ENCODE measurements at places on chromosomes 7 and 10.

DNA sequence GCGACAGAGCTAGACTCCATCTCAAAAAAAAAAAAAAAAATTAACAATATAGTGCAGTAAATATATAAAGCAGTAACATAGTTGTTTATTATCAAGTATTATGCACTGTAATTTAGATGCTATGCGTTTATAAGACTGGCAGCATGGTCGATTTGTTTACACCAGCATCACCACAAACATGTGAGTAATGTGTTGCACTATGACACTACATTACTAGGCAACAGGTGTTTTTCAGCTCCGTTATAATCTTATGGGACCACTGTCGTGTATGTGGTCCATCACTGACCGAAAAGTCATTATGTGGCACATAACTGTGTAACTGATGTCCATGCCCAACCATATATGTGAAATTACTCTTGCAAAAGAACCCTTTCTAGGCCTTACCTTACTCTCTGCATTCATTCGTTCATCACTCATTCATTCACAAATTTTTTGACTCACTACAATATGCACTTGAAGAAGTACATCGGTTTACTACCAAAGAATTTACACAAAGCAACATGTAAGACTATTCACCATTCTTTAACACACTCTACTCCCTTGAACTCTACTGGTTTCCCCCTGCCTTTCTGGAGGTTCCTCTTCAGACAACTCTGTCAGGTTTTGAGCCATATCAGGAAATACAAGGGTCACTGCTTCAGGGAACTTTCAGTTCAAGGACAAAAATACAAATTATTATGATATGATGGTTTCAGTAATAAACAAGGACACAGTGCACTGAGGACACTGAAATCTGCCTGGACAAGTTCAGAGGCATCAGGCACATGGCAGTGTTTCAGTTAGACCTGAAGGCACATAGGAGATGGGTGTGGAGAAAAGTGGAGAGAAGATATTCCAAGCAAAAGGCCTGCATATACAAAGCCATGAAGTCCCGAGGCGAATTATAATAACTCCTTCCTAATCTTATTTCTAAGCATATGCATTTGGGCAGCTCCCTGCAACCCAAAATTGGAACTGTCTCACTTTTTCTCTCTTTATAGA is 17.4 kb downstream of the ITGB1 start:
- no peak for DNase-seq

DNA sequence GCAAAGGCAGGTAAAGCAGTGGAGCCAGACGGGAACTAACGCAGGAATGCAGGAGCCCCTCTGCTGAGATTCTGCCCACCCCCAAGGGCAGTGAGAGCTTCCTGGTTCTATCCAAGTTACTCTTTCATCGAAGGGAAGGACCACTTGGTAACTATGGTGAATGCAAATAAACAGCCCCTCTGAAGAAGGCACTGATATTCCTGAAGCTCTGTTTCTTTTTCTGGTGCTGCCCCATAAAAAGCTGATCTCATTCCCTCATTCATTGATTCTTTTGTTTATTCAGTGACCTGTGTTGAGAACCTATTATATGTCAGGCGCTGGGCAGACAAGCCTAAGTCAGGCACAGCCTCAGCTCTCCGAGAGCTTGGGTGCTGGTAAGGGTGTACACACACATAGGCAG is 217.3 kb downstream of the SNX10 start:
- DNase-seq, result no peak

- DNase-seq, result no peak
Measured at GRCh38 chr7:767580-767940, 40.5 kb upstream of the PRKAR1B start.

GRCh38 chr10:26112532-26112931 is 104.0 kb upstream of the GAD2 start:
- DNase-seq, result no peak

- no peak for DNase-seq
Measured at GRCh38 chr10:122170802-122171201, 100.3 kb upstream of the BTBD16 start.

DNA sequence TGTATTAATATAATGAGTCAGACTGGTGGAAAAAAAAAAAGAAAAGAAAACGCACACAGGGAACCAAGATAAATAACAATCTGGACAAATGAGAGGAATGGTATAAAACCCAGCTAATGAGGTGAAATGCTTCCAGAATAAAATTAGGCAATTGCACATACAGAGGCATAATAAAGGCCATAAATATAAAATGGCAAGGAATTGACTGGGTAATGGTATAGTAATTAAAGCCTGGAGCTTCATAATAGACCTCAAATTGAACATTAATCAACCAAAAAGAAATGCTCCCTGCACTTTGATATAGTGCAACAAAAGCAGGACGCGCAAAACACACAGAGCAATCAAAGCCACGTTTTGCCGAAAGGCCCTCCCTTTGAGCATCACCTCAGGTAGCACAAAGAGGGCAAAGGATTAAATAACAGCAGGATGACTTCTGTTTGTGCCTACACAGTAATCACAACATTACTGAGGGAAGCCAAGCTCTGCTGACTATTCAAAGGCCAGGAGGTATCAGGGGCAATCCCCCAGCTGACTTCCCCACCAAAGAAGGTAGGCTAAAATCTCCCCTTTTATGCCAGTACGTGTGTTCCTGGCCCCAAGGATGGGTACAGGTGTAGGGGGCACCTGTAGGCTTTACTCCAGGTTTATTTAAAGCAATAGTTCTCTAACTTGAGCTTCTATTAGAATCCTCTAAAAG is 343.7 kb downstream of the ELMO1 start:
- DNase-seq, result no peak

DNA sequence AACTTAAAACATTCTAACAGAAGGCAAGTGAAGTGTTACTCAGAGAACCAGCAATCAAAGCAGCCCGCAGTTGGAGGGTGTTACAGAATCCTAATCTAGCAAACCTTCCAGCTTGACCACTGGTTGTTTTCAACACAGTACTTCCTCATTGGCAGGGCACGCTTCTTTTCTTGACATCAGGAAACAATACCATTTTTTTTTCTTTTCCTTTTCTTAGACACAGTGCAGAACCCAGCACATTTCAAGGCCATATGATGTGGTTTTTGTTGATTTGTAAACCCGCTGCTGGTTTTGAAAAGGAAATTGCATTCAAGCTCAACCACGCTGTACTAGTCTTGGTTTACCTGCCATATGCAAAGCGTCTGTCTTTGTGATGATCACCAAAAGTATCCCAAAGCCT is 33.4 kb downstream of the RHOBTB1 start:
- DNase-seq, result no peak

DNA sequence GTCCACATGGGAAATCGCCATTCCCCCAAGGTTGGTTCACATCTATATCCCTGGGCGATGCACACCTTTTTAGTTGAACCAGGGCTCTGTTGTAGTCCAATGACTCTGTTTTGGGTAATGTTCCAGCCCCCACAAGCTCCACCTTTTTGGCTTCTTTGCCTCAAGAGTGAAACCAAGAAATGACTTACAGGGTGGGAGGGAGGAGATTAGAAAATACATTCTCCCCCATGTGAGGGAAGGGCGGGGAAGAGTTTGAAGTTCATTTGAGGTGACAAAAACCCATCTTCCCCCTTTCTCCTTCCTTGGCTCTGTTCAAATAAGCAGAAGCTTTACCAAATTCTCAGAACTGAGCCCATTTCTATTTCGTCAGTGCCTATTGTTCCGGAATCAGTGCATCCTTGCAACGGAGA is 82.8 kb downstream of the GATA3 start:
- no peak for DNase-seq

- no peak for DNase-seq
Measured at GRCh38 chr10:2436933-2437332, 630.4 kb upstream of the PFKP start.

- DNase-seq, result no peak
Measured at GRCh38 chr10:1525354-1526162, 211.8 kb downstream of the ADARB2 start.

DNA sequence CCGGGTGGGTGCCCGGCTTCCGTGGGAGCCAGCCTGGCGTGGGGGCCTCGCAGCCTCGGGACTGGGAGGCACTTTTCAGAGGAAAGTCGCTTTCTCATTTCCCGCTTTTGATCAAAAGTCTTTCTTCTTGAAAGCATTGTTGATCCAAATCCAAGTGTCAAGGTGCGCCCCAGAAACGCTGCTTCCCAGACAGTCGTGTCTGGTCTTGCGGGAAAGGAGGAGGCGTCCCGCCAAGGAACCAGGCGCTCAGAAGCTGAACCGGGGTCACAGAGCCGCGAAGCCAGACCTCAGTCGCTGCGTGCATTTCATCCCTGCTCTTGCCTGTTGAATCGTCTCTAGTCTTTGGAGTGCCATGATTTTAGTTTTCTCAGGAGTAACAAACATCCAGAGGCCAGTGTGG is 1.1 kb upstream of the BNIP3 start:
- DNase-seq, result no peak

DNA sequence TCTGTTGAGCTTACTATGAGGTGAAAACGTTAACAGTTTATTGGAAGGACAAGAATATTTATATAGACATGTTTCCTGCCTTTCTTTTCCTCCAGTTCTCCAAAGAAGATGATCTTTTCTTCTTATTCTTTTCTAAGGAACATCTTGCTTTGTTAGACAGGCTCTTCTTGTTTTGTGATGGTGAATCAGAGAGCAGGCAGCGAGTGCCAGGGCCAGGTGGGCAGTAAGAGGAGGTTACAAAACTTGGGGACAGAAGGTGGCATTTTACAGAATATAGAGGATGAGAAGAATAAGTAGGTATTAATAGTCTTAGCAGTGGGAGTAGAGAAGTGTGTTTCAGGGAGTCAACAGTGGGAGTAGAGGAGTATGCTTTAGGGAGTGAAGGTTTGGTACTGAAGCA is 223.6 kb downstream of the ARL4A start:
- no peak for DNase-seq

- no peak for DNase-seq
Measured at GRCh38 chr7:94559972-94560371, 50.4 kb downstream of the CASD1 start.

DNA sequence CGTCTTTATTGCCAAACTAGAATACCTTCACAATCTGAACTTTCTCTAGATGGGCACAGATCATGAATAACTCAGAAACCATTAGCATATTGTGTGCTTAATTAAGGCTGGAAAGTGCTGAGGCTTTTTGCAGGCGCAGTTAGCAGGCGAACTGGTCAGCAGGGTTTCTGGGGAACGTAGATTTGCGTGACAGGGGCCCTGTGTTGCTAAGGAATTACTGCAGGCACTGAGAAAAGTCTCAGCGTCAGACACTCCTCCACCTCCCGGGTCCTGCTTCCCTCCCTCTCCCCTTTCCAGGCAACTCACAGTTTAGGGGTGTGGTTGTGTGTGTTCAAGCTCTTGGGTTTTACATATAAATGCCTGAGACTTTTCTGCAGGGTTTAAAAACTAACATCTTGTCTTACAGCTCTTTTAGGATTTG is 2.2 kb downstream of the MAP3K8 start:
- peak; percentile 45 for DNase-seq

GRCh38 chr10:11345224-11346054 is 266.0 kb downstream of the USP6NL start:
- peak; percentile 36 for DNase-seq

- DNase-seq, result no peak
Measured at GRCh38 chr10:44154956-44155355, 229.9 kb downstream of the CXCL12 start.

- DNase-seq, result no peak
Measured at GRCh38 chr7:21412410-21412851, 15.5 kb upstream of the SP4 start.

DNA sequence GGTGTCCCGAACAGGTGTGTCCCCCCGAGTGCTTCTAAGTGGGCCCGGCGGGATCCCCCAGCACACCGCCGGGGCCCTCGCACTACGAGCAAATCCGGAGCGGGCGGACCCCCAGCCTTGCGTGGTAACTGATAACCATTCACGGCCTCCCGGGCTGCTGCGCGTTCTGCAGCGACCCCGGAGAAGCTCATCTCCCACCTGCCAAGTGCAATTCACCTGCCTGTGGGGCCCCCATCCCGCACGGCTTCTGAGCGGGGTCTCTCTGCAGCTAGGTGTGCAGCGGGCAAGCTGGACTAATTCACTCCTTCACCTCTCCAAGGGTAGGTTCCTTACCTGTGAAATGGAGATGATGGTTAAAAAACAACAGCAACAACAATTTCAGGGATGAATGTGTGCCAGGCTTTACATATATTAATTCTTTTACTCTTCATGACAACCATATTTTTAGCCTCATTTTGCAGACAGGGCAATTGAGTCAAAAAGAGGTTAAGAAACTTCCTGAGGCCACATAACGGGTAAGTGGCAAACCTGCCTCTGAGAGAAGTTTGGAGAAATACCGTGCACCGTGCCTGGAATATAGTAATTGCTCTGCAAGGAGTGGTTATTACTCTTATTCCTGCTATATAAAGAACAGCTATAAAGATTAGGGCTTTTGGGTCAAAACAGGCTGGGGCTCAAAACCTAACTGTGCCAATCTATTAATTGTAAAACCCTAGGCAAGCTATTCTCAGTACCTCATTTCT is 652 bp upstream of the PODXL start:
- no peak for DNase-seq

DNA sequence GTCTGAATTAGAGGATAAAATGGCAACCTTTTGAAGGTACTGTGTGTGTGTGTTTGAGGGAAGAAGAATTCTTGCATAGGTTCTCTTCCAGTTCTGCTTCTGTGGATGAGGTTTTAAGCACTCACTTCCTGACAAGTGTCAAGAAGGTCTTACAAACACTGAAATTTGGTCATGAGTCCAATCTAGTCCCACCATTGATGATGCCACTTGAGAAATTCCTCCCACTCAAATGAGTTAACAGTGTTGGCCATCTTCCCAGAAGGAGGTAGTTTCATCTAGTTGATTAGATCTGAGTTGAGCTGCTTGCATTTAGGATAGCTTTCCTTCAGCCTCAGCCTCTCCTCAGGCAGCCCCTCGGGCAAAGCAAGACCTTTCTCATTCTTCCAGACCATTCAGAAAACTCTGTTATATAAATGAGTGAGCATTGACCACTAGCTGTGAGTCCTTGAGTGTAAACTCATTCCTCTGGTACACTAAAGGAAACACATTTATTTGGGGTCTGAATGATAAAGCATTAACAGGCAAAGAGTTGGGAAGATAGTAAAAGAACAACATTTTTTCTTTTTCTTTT is 189.5 kb downstream of the TRIL start:
- no peak for DNase-seq

- DNase-seq, result no peak
Measured at GRCh38 chr10:116699049-116699448, 43.3 kb downstream of the HSPA12A start.

All from transverse colon (tissue), 4 donors.